ENCODE measurements at places on chromosomes 7 and 10. TPM values are rescaled to one million over a fixed set of nuclear protein-coding genes. Genes with fewer than 3 reads are reported as not detected.
A peak's percentile ranks its signal among the peaks of the same experiment; 100 is the strongest.

FAM25C gene
- not detected for total RNA-seq

- peaks cover 2% of the 10 kb centered on the region for H3K4me1 ChIP-seq
- H3K4me3 ChIP-seq, result no peak overlapping the region
- H3K27me3 ChIP-seq, result no peaks in the 10 kb centered on the region
- H3K27ac ChIP-seq, result no peak overlapping the region
- peaks cover 45% of the 10 kb centered on the region for H3K36me3 ChIP-seq
Observed at GRCh38 chr10:12186323-12186722, 9.4 kb downstream of the NUDT5 start.

DNA sequence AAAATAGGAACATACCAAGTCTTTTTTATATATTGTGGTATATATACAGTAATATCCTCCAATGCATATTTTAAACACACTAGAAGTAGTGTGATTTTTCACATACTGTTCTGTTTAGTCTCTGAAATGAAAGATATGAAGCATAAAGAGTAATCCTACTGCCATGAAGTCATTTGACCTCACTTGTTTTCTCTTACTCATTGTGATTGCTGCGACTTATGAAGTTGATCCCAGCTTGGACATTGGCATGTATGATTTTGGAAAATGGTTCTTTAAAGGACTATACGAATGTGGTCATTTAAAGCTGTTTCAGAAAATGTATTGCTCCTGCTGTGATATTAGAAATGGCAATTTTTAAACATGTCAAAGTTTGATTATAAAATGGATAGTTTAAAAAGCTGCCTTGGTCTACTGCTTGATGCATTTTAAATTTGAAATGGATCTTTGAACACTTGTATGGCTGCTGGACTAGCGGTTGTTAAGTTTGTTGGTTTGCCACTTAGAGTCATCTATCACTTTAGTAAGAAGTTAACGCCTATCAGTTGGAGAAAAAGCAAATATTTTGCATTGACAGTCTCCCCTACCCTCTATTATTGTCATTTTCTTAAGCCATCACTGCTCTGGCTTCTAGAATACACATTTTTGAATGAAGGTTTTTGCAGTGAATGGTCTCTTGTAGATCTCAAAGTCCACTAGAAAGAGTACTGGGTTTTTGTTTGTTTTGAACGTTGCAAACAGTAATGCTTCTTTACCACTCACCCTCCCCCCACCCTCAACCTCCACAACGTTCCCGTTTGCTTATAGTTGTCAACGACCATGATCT, 881 bp upstream of the PCGF5 start:
- peaks cover 20% of the 10 kb centered on the region for H3K36me3 ChIP-seq
- no peak for DNase-seq
- H3K27me3 ChIP-seq, result no peaks in the 10 kb centered on the region
- H3K27ac ChIP-seq, result peak overlapping the region; percentile 91
- peaks cover 73% of the 10 kb centered on the region for H3K4me1 ChIP-seq
- H3K4me3 ChIP-seq, result peak overlapping the region; percentile 84

GRCh38 chr10:83801983-83802382, 337.3 kb upstream of the GHITM start:
- no peaks in the 10 kb centered on the region for H3K4me1 ChIP-seq
- no peak for DNase-seq
- no peak overlapping the region for H3K27ac ChIP-seq
- no peaks in the 10 kb centered on the region for H3K27me3 ChIP-seq
- no peaks in the 10 kb centered on the region for H3K36me3 ChIP-seq

GRCh38 chr7:8514781-8515519, 81.5 kb downstream of the NXPH1 start:
- H3K4me3 ChIP-seq, result no peak overlapping the region
- H3K27me3 ChIP-seq, result no peaks in the 10 kb centered on the region
- no peaks in the 10 kb centered on the region for H3K4me1 ChIP-seq
- no peak for DNase-seq
- no peaks in the 10 kb centered on the region for H3K36me3 ChIP-seq

PIK3CG gene
- 62.0 TPM for total RNA-seq

DNA sequence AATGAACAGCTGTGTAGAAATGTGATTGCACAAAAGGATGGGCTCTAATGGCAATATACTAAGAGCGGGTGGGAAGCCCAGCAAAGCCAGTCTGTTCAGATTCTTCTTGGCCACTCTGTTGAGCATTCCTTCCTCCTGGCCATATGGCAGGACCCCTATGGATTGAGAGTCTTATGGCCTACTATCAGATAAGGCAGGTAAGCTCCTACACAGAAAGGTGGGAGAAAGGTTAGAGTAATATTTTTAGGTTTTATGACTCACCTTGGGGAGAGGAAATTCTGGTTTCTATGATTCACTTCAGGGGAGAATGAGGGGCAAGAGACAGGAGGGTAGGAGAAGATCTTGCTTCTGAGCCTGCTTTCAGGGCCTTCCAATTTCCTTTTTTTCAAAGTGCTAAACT, 15.1 kb upstream of the AKR1B10 start:
- H3K27me3 ChIP-seq, result peaks cover 6% of the 10 kb centered on the region
- H3K4me1 ChIP-seq, result peaks cover 2% of the 10 kb centered on the region
- no peak overlapping the region for H3K27ac ChIP-seq
- no peak for DNase-seq
- no peaks in the 10 kb centered on the region for H3K36me3 ChIP-seq
- H3K4me3 ChIP-seq, result no peak overlapping the region

GRCh38 chr10:11262494-11263345, 245.0 kb downstream of the CELF2 start:
- H3K36me3 ChIP-seq, result peaks cover 88% of the 10 kb centered on the region
- H3K27ac ChIP-seq, result peak overlapping the region; percentile 69
- H3K4me3 ChIP-seq, result no peak overlapping the region
- DNase-seq, result no peak
- H3K27me3 ChIP-seq, result no peaks in the 10 kb centered on the region

HACD1 gene
- 2.6 TPM for total RNA-seq

DNA sequence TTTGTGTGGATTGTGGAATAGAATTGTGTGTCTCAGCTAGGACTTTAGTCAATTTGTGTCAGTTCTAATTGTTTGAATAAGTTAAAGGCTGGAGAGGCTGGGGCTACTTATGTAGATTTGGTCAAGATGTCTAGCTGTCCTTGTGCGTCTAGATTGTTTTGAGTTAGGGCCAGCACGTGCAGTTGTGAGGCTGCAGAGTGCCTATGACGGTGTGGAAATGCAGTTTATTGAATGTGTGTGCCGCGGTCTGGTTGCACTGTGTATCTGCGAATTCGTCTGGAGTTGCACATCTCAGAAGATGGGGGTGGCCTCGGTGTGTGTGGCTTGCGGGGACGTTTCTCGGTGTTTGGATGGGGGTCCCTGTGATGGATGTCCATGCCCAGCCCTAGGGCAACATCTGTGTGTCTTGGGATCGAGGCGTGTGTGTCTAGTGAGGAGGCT, 10.2 kb downstream of the EMX2 start:
- peaks cover 4% of the 10 kb centered on the region for H3K4me1 ChIP-seq
- no peak overlapping the region for H3K4me3 ChIP-seq
- H3K36me3 ChIP-seq, result no peaks in the 10 kb centered on the region
- H3K27ac ChIP-seq, result no peak overlapping the region
- no peak for DNase-seq

DNA sequence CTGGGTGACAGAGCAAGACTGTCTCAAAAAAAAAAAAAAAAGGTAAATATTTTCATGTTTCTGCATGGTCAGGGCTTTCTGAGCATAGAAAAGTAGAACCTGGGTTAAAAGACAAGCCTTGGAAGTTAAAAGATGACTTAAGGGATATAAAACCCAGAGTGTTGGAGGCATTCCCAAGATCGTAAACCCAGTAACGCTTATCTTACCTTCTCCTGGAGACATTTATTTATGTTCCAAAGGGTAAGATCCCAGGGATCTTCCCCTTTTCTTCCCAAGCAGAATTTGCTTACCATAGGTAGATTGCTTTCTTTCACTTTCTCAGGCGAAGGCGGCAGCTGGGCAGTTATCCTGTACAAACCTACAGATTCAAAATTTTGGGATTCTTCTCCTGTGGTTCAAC, 22.2 kb downstream of the SUGCT start:
- no peak overlapping the region for H3K4me3 ChIP-seq
- no peak overlapping the region for H3K27ac ChIP-seq
- DNase-seq, result no peak
- H3K36me3 ChIP-seq, result no peaks in the 10 kb centered on the region

ABCA13 gene
- not detected for total RNA-seq

DNA sequence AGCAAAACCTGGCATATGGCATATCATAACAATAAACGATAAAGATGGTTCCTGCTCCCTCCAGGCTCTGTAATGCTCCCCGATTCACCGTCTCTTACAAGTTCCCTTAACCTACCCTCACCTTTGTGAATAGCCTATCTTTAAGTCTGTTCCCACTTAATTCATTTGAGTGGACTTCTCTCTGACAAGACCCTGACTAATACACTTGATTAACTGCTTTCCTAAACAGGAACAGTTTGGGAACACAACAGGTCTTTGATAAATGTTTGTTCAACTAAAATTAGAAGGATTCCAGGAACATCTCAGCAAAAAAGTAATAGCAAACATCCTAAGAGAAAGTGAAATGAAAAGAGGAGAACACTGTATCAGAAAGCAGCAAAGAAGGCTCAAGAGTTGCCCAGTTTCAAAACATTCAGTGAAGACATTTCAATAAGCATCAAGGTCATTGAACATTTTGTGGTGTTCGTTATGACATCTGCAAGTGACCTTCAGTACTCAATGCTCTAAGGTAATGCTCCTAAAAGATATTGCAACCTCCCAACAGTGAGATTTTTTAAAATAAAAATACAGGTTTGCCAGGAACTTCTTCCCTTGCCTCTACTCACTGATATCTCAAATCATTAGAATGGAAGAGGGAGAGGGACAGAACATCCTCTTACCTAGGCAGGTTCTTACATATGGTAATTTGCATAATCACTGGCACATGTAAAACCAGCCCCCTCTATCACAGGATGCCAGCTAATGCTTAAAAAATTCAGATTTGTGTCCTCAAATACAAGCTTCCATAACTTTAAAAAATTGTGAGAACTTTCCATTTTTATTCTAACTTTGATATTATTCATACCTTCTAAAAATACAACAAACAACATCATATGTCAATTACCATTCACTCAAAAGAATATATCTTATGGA, 11.4 kb upstream of the ARHGAP12 start:
- peaks cover 7% of the 10 kb centered on the region for H3K4me1 ChIP-seq
- no peak overlapping the region for H3K4me3 ChIP-seq
- no peak overlapping the region for H3K27ac ChIP-seq
- no peaks in the 10 kb centered on the region for H3K27me3 ChIP-seq
- DNase-seq, result no peak

ELFN1 gene
- total RNA-seq, result not detected

DNA sequence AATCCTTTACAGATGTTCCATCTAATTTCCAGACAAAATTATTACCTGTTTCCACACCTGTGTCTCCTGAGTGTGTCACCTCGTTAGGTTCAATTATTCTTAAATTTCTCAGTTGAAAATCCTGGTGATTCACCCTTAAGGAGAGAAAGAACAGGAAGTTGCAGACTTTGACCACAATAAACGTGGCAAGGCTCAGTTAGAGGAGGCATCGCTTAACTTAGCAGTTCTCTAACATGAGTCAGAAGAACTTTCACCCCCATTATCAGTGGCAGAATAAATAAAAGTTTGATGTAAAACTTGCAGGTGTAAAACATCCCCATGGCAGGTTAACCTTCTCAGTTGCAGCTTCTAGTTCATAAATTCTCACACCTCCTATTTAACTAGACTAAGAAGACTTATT, 8.3 kb downstream of the XPNPEP1 start:
- H3K4me1 ChIP-seq, result peaks cover 67% of the 10 kb centered on the region
- no peaks in the 10 kb centered on the region for H3K27me3 ChIP-seq
- DNase-seq, result no peak
- H3K36me3 ChIP-seq, result peaks cover 19% of the 10 kb centered on the region

Measured in activated B cell treated with CpG ODN at 0.5 μM for 24 hours (primary cell).